Suppressor macrophage treated with lipopolysaccharide for 4 hours (primary cell): ENCODE measurements at places on chromosomes 3 and 15.

- DNase-seq, result peak; percentile 51
Observed at GRCh38 chr15:92808598-92809063, 91.5 kb upstream of the CHD2 start.

GRCh38 chr15:88904624-88905327 lies 8.4 kb downstream of the MFGE8 start:
- DNase-seq, result peak; percentile 84

GRCh38 chr15:69991551-69991980 lies 106.2 kb downstream of the TLE3 start:
- DNase-seq, result no peak

DNA sequence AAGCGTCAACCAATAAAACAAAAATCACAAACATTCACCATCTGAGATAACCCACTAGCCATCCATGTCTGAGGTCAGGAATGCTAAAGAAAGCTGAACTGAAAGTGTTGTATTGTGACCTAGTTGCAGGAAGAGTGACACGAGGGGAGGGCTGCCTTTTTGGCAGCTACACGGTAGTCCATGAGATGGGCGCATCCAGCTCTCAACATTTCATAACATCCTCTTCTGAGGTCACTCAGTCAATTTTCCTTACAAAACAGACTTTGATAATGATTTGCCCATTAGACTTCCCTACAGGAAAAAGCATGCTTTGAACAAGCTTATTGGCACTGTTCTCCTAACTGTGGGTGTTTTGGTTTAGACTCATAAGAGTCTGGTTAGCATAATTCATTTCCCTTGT lies 15.4 kb upstream of the SHF start:
- peak; percentile 67 for DNase-seq

GRCh38 chr15:98866511-98866910 lies 141.1 kb downstream of the PGPEP1L start:
- DNase-seq, result peak; percentile 42

DNA sequence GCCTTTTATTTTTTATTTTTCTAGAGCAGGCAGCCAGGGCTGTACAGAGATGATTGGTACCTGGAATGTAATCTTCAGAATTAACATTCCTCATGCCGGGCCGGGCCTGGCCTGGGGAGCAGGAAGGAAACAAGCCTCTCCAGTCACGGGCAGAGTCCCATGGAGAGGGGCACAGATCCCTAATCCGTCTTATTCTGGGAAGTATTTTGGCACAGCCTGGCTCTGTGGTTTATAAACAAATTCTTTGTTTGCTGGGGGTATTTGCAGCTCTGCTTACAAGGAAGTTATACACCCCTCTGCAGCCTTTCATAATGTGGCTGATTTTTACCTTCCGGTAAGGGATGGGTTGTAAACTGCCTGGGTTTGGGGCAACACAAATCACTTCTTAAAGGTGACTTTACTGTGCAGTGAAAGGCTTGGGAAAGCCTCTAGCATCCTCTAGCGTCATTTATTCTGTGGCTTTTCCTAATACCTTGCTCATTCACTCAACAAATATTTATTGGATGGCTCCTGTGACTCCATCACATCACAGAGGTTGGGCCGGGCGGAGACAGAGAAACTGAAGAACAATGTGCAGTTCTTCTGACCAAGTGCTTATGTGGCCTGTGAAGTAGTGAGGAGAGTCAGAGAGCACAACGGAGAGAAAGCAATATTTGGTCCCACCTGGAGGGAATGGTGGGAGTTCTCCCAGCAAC lies 2.7 kb downstream of the SLC6A20 start:
- DNase-seq, result no peak

DNA sequence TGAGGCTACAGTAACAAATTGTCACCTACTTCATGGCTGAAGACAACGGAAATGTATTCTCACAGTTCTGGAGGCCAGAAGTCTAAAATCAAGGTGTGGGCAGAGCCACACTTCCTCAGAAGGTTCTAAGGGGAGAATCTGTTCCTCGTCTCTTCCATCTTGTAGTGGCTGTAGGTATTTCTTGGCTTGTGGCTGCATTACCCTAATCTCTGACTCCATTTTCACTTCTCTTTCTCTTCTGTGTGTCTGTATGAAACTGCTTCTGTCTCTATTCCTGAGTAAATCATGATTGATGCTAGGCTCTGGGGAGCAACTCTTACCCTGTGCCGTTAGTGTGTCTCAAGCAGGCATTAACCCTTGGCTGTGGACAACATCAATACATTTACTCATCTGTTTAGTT lies 164.7 kb downstream of the SQOR start:
- DNase-seq, result no peak

- no peak for DNase-seq
Observed at GRCh38 chr15:62416526-62416925, 251.4 kb upstream of the C2CD4B start.

GRCh38 chr3:47340866-47341265 lies 40.0 kb upstream of the PTPN23 start:
- DNase-seq, result no peak
